Calu3 (cell line): ENCODE measurements at places on chromosomes 12 and 14.
A peak's percentile ranks its signal among the peaks of the same experiment; 100 is the strongest.

DNA sequence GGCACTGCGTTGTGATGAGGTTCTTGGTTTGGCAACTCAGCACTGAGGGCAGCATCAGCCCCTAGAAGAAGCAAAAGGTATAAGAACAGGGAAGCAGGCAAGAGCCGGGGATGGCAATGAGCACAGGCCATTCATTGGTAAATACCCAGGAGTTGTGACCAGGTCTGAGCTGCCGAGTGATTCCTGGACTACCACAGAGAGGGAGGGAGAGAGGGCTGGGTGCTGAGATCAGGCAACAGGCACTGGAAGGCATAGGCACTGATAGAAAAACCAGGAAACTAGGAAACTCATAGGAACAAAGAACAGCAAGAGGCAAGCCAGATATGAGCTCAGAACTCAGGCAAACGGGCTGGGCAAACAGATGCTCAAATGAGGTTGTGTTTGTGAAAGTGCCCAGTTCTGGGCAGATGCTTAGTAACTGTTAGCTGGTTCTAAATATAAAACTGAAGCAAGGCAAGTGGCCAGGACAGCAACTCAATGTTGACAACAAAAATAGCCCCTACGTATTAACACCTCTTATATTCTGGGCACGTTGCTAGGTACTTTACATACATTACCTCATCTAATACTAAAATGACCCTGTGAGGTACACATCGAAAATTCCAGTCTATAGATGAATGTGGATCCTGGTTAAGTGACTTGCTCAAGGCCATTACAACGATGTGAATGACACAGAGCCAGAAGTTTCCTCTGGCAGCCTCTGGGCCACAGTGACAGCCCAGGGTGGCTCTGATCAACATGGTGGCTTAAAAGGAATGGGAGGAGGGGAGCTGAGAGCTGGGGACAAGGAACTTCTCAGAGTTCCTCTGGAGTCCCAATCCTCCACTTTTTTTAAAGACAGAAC is 121.1 kb downstream of the PRMT8 start:
- no peak for DNase-seq

GRCh38 chr14:79502136-79502750 is 709.1 kb downstream of the DIO2 start:
- no peak for DNase-seq

DNA sequence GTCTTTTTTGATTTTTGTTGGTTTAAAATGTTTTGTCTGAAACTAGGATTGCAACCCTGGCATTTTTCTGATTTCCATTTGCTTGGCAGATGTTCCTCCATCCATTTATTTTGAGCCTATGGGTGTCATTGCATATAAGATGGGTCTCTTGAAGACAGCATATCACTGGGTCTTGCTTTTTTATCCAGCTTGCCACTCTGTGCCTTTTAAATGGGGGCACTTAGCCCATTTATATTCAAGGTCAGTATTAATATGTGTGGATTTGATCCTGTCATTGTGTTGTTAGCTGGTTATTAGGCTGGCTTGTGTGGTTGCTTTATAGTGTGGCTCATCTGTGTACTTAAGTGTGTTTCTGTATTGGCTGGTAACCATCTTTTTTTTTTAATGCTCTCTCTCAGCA is 139.6 kb downstream of the CEP83 start:
- DNase-seq = no peak

GRCh38 chr14:89444044-89444443 is 27.0 kb upstream of the FOXN3 start:
- DNase-seq = no peak

- no peak for DNase-seq
Measured at GRCh38 chr12:112942572-112942971, 4.3 kb downstream of the OAS3 start.

- DNase-seq = no peak
Measured at GRCh38 chr14:93951635-93952540, 24.5 kb downstream of the ASB2 start.

DNA sequence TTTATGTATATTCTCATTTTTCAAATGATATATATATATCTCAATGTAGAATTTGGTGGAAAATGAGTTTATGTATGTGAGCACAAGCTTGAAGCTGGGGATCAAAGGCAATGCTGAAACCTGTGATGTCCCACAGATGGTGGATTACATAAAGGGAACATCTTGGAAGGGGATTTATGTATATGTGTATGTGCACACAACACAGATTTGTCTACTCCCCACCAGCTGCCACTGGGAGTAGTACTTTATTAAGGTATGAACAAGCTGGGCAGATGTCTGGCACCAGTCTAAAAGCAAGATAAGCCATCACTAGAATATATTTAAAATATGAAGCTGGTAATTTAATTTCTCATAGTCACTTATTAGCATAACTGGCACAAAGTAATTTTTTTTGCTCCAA is 895.6 kb downstream of the SLC6A15 start:
- no peak for DNase-seq

- no peak for DNase-seq
Measured at GRCh38 chr12:69981881-69982475, 157.0 kb downstream of the MYRFL start.

GRCh38 chr12:70354787-70355186 is 11.3 kb upstream of the KCNMB4 start:
- DNase-seq = no peak

DNA sequence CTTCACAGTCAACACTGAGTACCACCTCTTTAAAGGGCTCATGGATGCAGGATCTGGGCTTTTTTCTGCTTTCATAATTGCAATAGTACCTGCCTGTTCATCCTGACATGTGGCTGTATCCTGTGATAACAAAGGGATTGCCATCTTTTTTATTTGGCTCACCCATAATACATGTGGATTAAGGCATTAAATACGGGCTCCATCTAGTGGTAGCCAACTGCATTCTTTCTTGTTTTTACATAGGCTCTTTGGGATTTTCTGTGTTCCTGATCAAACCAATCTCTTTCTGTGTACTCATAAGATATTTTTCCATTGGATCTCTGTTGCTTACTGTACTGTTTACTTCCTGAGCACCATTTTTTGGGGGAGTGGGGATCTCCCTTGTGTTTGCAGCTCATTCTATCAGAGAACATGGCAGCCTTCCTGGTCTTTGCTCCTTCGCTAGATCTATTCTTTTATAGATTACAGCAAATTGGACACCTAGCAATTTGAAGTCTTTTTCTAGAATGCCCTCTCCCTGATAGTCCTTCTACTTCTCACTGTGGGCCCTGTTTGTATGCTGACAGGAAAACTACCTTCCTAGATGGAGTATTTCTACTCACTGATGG is 723.4 kb upstream of the MDGA2 start:
- DNase-seq = peak; percentile 6

DNA sequence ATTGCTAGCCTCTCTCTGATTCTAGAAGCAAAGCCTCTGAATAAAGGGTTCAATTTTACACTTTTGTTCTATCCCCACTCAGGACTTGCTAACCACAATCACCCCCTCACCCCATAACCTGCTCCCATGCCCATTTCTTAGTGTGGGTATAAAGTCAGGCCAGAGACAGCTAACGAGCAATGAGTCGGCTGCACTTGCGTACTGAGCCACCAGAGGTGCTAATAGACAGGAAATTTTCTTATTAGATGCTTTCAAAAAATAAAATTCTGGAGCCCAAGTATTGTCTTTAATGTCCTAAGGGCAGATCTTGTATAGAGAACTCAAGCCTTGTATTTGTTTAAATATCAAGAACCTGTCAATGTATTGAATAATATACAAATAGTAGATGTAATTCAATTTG is 256.9 kb downstream of the SYT1 start:
- DNase-seq = peak; percentile 14

GRCh38 chr12:112169161-112169872 is 44.0 kb downstream of the TRAFD1 start:
- no peak for DNase-seq

GRCh38 chr14:61252369-61253063 is 28.6 kb downstream of the TMEM30B start:
- DNase-seq = peak; percentile 77

DNA sequence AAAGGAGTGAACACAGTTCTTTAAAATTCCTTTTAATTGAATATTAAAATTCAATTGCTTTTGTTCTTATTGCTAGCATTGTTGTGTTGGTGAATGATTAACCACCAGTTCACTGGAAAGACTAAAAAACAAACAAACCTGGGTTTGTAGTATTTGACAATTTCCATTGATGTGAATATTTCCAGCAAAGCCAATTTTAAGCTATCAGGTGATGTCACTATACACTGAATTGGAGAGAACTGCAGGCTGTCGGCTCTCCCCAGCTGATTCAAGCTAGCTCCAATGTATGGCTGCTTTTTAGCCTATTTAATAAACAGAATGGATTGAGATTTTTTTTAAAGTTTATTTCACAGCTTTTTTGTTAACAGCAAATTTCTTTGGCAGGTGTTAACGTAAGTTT is 1753.6 kb upstream of the SEL1L start:
- DNase-seq = no peak

DNA sequence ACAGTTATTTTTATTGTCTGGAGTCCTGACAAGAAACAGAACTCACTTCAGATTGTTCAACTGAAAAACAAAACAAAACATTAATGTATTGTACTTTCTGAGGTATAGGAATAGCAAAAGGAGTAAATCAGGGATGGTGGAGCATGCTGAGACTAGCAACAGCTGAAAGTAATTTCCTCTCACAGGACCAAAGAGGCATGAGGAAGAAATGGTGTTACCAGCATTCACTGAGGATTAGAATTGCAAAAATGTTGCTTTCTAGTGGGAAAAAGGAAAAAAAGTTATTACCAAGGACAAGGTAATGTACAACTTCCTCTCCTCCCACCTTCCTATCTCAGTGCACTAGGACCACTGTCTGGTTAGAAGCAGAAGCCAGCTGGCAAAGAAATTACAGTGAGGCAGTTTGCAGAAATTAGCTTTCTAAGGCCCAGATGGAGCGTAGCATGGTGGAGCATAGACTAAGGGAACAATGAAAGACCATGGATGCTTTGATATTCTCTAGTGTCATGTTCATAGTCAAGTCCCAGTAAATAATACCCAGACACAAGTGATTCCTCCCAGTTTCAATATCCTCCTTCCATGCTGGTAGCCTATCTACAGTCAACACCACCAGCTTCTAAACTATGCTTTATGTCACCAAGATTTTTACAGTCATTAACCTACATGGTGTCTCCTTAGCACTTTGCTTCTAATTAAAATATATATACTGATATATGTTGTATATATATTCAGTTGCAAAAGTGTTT is 133.7 kb upstream of the DCN start:
- no peak for DNase-seq

DNA sequence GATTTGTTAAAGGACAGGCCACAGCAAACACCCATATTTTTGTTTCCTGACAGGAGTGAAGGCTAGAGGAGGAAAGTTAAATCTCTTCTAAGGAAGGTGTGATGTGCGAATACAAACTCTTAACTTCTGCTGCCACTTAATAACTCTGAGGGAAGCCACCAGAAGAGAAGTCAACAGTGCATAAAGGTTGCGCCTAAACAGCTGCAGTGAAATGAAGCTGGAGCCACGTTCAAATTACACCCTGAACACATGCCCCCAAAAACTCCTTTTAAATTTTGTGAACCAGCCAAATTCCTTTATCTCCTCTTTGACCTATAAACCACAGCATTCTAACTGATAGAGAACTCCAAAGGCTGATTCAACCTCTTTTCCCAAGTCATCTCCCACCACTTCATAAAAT is 22.4 kb downstream of the DENND5B start:
- DNase-seq = no peak
